ENCODE measurements at places on chromosomes 1 and 21.

GRCh38 chr1:80624682-80625081 lies 1176.1 kb upstream of the ADGRL2 start:
- DNase-seq: no peak

DNA sequence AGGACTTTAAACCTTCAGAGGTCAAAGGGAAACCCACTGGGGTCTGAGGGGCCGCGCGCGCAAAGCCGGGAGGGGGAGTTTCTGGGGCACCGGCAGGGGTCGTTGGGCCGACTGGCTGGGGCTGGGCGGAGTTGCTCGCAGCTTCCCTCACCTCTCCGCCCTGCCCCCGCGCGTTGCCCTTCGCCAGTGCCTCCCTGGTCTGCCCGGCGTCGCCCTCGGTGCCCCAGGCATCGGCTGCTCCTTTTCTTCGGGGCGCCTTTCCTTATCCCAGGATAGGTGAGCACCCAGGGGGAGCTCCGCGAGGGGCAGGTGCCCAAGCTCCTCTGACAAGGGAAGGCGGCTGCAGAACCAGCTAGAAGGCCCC lies 390 bp upstream of the NGF start:
- no peak for DNase-seq

DNA sequence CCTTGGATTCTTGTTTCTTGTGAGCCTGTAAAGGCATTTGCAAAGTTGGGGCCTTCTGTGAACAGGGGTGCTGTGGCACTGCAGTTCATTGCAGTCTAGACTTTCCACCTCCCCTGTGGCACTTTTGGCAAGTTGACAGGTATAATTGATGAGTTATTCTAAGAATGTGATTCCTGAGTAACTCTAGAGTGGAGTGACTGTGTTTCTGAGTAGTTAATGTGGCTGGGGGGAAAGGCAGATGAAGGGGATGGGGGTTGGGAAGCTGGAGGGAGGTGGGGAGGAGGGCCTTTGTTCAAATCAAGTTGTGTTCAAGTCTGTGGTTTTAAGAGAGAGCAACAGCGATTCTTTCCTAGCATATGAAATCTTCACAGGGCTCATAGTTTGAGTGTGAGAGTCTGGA lies 32.9 kb downstream of the PBX1 start:
- no peak for DNase-seq

DNA sequence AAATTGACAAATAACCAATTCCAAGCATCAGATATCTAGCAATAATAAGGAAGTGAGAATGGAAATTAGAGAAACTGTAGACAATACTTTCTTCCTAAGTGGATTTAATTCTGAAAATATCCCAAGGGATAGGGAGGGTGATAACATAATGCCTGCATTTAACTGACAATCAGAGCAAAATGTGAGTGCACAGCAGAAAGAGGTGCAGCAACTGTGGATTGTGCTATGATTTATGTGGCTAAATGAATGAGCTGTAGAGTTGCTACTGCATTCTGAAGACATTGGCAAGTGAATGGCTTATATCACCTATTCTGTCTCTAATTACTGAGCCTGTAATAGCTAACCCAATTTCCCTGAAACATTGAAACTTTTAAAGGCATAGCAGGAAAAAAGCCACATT lies 39.0 kb downstream of the OLFM3 start:
- no peak for DNase-seq

DNA sequence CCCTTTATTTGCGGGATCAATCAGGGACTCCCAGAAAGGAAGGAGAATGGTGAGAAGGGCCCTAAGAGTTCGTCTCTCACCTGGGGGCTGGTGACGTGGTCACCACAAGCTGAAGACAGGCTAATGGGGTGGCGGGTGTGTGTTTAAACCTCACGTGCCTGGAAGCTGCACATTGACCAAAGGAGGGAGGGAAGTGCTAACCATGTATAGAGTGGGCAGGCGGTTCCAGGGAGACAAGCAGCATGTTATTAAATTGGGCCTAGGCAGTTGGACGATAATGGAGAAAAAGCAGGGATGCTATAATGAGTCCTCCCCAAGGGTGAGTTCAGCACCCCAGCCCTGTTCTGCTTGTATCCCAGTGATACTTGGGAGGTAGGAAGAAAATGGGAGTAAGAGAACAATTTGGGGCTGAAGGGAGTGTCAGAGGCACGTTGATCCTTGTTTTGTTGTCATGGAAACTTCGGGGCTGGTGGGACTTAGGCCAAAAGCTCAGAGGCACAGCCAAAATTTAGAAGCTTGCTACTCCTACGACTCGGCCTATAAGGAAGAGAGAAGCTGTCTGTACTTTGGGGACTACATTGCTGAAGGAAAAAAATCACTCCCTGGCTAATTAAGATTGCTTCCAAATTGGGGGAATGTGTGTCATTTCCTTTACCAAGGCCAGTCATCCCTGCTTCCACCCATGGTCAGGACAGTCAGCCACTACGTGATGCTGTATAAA lies 33.2 kb upstream of the EPHA8 start:
- DNase-seq: no peak
